Heart right ventricle (tissue), 16 donors: ENCODE measurements at places on chromosomes 2 and 18. TPM values are rescaled to one million over a fixed set of nuclear protein-coding genes. Genes with fewer than 3 reads are reported as not detected.

DNA sequence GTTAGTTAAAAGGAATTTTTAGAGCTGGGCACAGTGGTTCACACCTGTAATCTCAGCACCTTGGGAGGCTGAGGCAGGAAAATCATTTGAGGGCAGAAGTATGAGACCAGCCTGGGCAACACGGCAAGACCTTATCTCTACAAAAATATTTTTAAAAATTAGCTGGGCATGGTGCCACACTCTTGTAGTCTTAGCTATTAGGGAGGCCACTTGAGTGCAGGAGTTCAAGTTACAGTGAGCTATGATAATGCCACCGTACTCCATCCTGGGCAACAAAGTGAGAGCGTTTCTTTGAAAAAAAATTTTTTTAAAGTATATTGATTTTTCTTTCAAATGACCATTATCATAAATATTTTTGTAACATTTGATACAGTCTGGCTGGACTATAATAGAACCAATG, 93.6 kb upstream of the FAM117B start:
- no peaks in the 10 kb centered on the region for H3K27me3 ChIP-seq
- no peaks in the 10 kb centered on the region for H3K36me3 ChIP-seq
- H3K4me3 ChIP-seq: no peak overlapping the region
- no peak overlapping the region for H3K27ac ChIP-seq
- DNase-seq: no peak

- H3K4me3 ChIP-seq: no peak overlapping the region
- no peaks in the 10 kb centered on the region for H3K27me3 ChIP-seq
Observed at GRCh38 chr2:17979707-17980106, 101.2 kb downstream of the KCNS3 start.

DNA sequence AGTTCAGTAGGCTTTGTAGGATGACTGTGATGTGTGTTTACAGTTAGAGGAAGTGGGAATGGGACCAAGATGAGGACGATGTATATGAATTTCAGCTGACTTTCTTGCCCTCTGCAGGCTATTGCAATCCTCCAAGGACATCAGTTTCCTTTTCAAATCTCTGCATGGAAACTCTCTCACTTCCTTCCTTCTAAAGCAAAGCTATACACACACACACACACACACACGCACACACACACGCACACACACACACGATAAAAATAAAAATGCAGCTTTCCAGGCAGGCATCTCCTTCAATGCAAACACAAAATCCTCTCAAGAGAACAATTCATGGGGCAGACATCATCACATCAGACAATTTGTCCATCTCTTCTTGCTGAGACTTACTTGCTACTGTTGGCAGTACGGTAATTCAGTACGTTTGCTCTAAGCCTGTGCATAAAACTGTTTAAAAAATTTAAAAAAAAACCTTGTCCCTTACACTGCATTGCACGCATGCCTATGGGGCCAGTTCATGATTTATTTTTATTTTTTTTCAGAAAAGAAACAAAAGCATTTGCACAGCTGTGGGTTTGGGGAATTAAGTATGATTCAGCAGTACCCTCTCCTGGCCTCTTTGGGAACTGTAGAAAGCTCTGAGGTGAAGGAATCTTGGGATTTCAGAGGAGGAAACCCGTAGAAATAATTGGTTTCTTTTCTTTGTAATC, 27.1 kb upstream of the ICOS start:
- peak overlapping the region; percentile 45 for H3K4me3 ChIP-seq
- H3K36me3 ChIP-seq: no peaks in the 10 kb centered on the region
- DNase-seq: no peak
- no peaks in the 10 kb centered on the region for H3K27me3 ChIP-seq

The CRYGC gene
- not detected for total RNA-seq

- no peaks in the 10 kb centered on the region for H3K27me3 ChIP-seq
- no peaks in the 10 kb centered on the region for H3K4me1 ChIP-seq
- DNase-seq: no peak
- no peak overlapping the region for H3K27ac ChIP-seq
- H3K4me3 ChIP-seq: no peak overlapping the region
Observed at GRCh38 chr2:120094795-120095194, 81.9 kb downstream of the EPB41L5 start.

The DYNAP gene
- not detected for total RNA-seq

The PPP3R1 gene
- 46.1 TPM for total RNA-seq

DNA sequence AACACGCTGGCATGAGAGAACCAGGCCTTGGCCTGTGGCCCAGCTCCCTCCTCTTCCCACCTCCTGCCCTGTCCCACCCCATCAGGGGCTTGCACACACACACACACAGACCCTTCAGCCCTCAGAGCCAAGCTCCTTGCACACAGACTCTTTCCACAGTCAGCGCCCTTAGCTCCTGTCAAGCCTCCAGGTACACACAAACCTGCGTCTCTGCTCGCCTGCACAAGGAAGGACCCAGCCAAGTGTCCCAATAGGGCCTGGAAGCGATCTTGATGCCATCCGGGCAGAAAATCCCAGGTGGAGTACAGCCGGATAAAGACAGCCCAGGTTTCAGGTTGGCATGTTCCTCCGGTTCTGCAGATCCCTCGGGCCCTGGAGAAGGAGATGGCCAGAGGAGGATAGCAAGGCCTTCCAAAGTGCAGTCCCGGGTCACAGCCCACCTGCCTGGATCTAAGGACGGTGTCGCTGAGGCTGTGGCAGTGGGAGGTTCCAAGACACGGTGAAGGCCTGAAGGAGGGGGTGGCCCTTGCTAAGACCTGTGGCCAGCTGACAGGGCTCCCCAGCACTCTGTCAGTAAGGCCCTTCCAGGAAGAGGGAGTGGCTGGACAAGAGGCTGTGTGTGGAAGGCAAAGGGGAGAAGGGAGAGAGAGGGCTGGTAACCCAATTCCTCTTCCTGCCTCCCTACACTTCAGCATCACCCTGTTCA, 18.5 kb upstream of the STEAP3 start:
- no peaks in the 10 kb centered on the region for H3K4me1 ChIP-seq
- H3K36me3 ChIP-seq: no peaks in the 10 kb centered on the region
- H3K4me3 ChIP-seq: no peak overlapping the region
- no peak for DNase-seq
- H3K27ac ChIP-seq: no peak overlapping the region

The ALPG gene
- total RNA-seq: not detected

GRCh38 chr2:227903381-227903780, 31.9 kb downstream of the DAW1 start:
- no peak for DNase-seq
- H3K27ac ChIP-seq: no peak overlapping the region
- no peaks in the 10 kb centered on the region for H3K27me3 ChIP-seq
- no peak overlapping the region for H3K4me3 ChIP-seq

The IHH gene
- total RNA-seq: not detected

DNA sequence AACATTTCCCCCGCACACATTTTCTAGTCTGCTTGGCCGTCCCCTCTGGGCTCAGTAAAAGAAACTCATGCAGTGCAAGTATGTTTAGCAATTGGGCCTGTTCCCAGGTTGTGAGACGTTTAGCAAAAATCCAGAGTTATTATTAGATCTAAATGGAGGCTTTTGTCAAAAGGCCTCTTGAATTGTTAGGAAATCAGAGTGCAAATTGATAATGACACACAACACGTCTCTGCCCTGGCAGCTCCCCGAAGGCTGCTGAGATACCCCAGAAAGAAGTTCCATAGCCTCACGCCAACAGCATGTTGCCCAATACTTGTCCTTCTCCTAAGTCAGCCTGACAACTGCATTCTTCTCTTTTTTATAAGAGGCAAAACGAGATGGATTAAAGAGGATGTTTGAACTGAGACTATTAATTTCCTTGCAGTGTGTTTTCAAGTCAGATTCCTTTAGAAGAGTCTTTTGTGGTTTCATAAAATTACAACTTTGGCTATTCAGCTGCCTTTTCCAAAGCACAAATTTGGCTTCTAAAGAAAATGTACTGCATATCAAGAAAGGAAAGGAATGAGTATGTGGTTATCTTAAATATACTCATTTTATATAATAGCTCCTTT, 202.2 kb downstream of the TRIB2 start:
- H3K36me3 ChIP-seq: no peaks in the 10 kb centered on the region

The SNRPD1 gene
- total RNA-seq: 14.6 TPM

DNA sequence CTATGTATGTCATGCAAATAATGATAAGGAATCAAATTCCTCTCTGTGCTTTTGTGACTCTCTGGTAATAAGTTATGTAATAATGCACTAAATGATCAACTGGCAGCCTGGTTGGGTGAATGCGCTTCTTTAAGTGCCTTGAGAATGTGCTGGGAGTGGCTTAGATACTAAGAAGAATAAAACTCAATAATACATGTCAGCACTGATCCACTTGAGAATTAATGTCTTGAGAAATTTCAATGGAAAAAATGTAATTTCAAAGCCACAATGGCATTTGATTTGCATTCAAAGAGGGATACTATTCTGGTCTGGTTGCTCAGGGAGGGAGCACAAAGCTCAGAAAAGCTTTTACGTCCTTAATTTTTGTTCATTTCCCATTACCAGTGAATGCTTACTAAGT, 137.7 kb upstream of the MMADHC start:
- no peaks in the 10 kb centered on the region for H3K27me3 ChIP-seq
- no peak overlapping the region for H3K27ac ChIP-seq
- H3K4me1 ChIP-seq: no peaks in the 10 kb centered on the region

- no peak for DNase-seq
- H3K27me3 ChIP-seq: no peaks in the 10 kb centered on the region
- H3K27ac ChIP-seq: no peak overlapping the region
- H3K36me3 ChIP-seq: peaks cover 12% of the 10 kb centered on the region
- H3K4me1 ChIP-seq: no peaks in the 10 kb centered on the region
Observed at GRCh38 chr2:11161747-11162146, 6.5 kb downstream of the SLC66A3 start.

The POTEJ gene
- total RNA-seq: not detected

The C1QL2 gene
- total RNA-seq: not detected

DNA sequence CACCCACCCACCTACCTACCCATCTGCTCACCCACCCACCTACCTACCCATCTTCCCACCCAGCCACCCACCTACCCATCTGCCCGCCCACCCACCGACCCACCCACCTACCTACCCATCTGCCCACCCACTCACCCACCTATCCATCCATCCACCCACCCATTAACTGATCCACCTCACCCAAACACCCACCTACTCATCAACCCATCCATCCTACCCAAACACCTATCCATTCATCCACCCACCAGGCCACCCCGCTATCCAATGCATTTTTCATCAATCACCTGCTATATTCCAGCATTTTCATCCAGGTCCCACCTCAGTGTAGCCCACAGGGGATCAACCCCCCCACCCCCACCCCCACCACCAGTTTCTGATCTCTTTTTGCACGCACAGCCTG, 121.8 kb downstream of the GLI2 start:
- DNase-seq: no peak
- no peaks in the 10 kb centered on the region for H3K36me3 ChIP-seq
- H3K4me3 ChIP-seq: no peak overlapping the region
- no peaks in the 10 kb centered on the region for H3K4me1 ChIP-seq
- H3K27me3 ChIP-seq: no peaks in the 10 kb centered on the region

DNA sequence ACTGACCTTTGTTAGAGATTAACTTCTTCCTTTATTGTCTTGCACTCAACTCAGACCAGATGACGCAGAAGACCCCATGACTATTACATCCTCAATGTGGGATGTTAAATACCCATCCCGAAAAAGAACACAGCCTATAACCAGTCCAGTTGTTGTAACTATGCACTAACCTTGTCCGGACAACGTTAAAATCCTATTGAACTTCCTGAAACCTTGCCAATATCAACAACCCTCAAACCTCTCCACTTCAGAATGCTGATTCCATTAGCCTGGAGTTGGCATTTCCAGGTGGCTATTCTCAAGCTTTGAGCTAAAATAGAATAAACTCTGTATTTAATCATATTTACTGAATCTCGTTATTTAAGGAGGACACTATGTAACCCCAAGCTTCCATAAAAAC, 13.6 kb downstream of the NMS start:
- no peak for DNase-seq
- H3K4me1 ChIP-seq: no peaks in the 10 kb centered on the region
- H3K27ac ChIP-seq: no peak overlapping the region
- no peaks in the 10 kb centered on the region for H3K36me3 ChIP-seq
- H3K4me3 ChIP-seq: no peak overlapping the region
- H3K27me3 ChIP-seq: peaks cover 5% of the 10 kb centered on the region

DNA sequence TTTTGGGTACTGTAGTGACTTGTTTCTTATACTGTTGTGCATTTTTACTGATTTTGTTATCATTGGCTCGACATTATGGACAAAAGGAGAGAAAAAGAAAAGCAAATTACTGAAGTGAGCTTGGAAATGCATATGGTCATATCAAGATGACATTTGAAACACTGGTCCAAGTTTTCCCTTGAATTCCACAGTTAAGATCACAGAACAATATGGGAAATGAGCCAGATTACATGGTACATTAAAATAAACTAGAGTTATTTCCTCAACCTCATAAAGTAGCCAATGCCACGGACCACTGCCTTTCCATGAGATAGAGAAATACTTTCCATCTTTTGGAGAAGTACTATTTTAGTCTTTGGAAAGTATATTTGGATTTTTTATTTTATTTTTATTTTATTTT, 62.0 kb upstream of the SGPP2 start:
- H3K4me3 ChIP-seq: no peak overlapping the region
- no peak for DNase-seq
- no peaks in the 10 kb centered on the region for H3K27me3 ChIP-seq
- H3K27ac ChIP-seq: no peak overlapping the region
- H3K4me1 ChIP-seq: peaks cover 9% of the 10 kb centered on the region
- no peaks in the 10 kb centered on the region for H3K36me3 ChIP-seq

The CCBE1 gene
- total RNA-seq: 1.5 TPM

- no peak overlapping the region for H3K4me3 ChIP-seq
- no peak for DNase-seq
- no peak overlapping the region for H3K27ac ChIP-seq
- H3K27me3 ChIP-seq: no peaks in the 10 kb centered on the region
Observed at GRCh38 chr2:236862526-236862925, 223.2 kb upstream of the COPS8 start.

The SOS1 gene
- total RNA-seq: 25.7 TPM

The DSG4 gene
- total RNA-seq: not detected

GRCh38 chr2:205769879-205770278, 87.6 kb downstream of the NRP2 start:
- H3K4me3 ChIP-seq: no peak overlapping the region
- no peaks in the 10 kb centered on the region for H3K36me3 ChIP-seq

- no peaks in the 10 kb centered on the region for H3K4me1 ChIP-seq
- H3K4me3 ChIP-seq: no peak overlapping the region
- no peak for DNase-seq
- no peaks in the 10 kb centered on the region for H3K36me3 ChIP-seq
- H3K27ac ChIP-seq: no peak overlapping the region
Observed at GRCh38 chr2:51918113-51918512, 886.2 kb upstream of the NRXN1 start.

GRCh38 chr2:176471949-176472348, 202.7 kb downstream of the MTX2 start:
- no peaks in the 10 kb centered on the region for H3K4me1 ChIP-seq
- H3K27ac ChIP-seq: no peak overlapping the region
- no peak overlapping the region for H3K4me3 ChIP-seq
- no peak for DNase-seq
- no peaks in the 10 kb centered on the region for H3K27me3 ChIP-seq

- H3K36me3 ChIP-seq: no peaks in the 10 kb centered on the region
- peaks cover 24% of the 10 kb centered on the region for H3K27me3 ChIP-seq
- no peaks in the 10 kb centered on the region for H3K4me1 ChIP-seq
- H3K27ac ChIP-seq: no peak overlapping the region
- H3K4me3 ChIP-seq: no peak overlapping the region
- DNase-seq: no peak
Observed at GRCh38 chr2:167289651-167290410, 401.6 kb downstream of the XIRP2 start.
